ENCODE measurements at places on chromosomes 11 and 22. TPM values are rescaled to one million over a fixed set of nuclear protein-coding genes. Genes with fewer than 3 reads are reported as not detected.

- DNase-seq = no peak
Observed at GRCh38 chr11:10454878-10455631, at the start of gene AMPD3. Gene AMPD3 (plus strand): TSS chr11:10455264. CDS start chr11:10461520, 6,256 bp downstream.

DNA sequence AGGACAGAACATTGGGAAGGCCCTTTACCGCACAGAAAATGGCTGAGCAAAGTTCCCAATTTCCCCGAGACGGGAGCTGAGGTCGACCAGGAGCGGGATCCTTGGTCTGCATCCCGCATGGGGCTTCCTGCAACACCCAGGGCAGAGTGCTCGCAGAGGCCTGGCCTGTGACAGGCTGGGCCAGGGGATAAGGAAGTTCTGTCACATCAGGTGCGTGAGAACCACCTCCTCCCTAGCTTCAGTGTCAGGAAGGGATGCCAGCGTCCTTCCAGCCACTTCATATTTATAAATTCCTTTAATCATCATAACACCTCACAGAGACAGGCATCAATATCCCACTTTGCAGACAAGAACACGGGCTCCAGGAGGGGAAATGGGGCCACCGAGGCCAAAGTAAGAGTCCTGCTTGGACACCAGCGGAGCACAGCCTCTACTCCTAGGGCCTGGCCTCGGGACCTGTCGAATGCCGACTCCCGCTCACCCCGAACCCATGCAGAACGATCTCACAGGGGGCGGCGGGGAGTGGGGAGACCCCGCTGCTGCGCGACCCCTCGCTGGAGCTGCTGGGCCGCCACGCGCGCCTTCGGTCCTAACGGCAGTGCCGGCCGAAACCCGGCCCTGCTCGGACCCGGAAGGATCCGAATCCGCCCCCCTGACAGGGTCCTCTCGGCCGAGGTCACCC, 532 bp downstream of the BET1L start:
- DNase-seq = no peak

DNA sequence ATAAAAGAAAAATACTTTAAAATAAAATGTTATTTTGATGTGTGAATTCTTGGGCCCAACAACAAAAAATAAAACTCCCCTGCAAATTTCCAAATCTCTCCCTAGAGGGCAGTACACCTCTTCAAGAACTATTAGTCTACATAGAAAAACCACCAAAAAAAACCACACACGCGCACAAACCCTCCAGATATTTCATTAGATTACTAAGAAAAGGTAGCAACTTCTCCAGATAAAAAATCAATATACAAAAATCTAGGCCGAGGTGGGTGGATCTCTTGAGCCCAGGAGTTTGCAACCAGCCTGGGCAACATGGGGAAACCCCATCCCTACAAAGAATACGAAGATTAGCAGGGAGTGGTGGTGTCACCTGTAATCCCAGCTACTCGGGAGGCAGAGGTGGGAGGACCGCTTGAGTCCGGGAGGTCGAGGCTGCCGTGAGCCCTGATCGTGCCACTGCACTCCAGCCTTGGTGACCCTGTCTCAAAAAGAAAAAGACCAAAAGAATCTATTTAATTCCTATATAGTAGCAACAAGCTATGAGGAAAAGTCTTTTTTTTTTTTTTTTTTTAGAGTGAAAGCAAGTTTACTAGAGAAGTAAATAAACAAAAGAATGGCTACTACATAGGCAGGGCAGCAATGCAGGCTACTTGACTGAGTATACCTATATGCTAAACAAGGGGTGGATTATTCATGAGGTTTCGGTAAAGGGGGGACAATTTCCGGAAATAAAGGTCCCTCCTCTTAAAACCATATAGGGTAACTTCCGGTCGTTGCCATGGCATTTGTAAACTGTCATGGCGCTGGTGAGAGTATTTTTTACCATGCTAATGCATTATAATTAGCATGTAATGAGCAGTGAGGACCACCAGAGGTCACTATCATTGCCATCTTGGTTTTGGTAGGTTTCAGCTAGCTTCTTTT, 13.1 kb downstream of the B3GNT6 start:
- DNase-seq = peak; percentile 88

DNA sequence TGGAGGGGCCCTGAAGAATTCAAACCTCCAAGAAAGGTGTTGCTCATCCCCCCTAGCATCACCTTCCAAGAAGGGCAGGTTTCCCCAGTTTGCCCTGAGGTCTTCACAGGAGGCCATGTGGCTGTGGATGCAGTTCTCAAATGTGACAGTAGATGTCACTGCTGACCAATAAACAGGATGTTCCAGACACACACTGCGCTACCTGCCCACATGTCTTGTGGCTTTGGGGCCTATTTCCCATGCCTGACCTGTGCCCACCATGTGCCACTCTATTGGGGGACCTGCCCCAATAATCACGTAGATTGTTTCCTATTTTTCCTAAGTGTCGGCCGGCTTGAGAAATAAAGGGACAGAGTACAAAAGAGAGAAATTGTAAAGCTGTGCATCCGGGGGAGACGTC, 4.5 kb downstream of the GSTT2 start:
- DNase-seq = no peak

DNA sequence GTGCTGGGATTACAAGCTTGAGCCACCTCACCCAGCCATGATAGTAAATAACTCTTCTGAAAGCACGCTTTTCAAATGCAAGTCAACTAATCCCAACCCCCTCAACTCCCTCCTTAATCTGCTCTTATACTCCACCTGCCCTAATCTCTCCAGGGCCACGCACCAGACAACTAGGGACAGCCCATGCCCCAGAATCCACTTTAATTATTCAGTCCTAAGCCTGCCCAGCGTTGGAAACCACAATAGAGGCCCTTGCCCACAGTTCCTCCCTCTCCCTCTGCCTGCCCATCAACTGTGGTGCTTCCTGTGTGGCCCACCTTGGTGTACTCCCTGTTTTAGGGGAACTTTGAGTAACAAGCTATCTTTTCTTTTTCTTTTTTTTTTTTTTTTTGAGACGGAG, 2.7 kb upstream of the VPREB3 start:
- DNase-seq = no peak

GRCh38 chr11:114909866-114910265, 231.5 kb downstream of the NXPE2 start:
- no peak for DNase-seq

Gene CHADL
- 6.2 TPM for total RNA-seq

Gene DCDC1
- total RNA-seq = 1.8 TPM

Gene MAPK8IP2
- 1.4 TPM for total RNA-seq

All from left lung (tissue), 14 donors.